ENCODE measurements at places on chromosomes 4 and X.

- DNase-seq: no peak
Measured at GRCh38 chrX:119502727-119503483, 34.7 kb downstream of the SLC25A5 start.

GRCh38 chr4:22456291-22456690 is 59.6 kb downstream of the ADGRA3 start:
- no peak for DNase-seq

DNA sequence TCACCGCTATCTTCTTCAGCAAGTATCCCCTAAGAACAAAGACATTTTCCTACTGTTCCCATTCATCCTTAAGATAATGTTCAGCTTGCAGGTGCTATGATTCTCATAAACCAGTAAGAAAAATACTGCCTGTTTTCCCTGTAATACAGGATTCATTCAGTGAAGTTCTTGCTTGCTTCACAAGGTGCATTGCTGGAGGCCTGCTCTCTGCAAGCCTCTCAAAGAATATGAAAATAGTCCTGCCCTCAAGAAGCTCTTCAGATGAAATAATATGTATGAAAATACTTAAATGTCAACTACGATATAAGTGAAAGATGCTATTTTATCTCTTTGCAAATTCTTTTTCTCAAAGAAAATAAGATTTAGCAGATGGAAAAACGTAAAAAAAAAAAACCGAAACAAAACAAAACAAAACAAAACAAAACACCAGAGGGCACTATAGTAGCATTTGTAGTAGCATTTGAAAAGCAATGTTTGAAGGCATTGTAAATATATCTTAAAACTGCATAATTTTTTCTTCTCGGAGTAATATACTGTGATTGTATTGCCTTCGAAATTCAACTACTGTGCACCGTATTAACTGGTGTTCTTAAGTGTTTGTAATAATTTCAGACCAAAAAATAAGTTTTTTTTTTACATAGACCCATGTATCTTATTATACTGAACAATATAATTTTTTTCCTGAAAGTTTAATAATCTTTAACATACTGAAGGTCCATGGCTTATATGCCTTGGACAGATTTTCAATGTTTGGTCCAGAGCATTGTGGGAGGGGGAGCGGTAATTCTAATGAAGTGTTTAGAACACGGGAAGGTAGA is 26.0 kb downstream of the ADH4 start:
- no peak for DNase-seq

DNA sequence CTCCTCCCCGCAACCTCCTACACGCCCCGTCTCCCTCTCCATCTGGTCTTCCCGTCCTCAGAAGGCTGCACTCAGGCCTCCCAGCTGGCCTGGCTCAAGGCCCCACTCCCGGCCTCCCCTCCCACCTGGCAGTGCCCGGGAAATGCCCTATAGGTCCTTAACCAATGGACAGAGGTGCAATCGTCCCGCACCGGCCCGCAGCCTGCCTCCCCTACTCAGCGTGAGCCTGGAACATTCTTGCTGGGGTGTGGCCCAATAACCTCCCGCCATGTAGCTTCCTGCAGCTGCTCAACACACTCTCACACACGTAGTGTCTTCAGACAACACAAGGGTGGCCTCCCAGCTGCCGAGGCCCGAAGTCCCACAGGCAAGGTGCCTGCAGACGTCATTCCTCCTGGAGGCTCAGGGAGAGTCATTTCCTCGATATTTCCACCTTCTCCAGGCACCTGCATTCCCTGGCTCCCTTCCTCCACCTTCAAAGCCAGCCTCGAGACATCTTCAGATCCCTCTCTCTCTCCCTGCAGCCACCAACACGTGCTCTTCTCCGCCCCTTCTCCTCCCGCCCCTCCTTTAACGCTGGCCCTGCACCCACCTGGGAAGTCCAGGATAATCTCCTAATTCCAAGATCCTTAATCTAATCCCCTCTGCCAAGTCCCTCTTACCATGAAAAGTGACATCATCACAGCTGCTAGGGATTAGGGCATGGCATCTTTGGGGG is 56.2 kb downstream of the ADRA2C start:
- no peak for DNase-seq

GRCh38 chr4:144562019-144562705 is 83.8 kb upstream of the HHIP start:
- no peak for DNase-seq

- no peak for DNase-seq
Measured at GRCh38 chrX:98067611-98068010, 1183.9 kb downstream of the RPA4 start.

DNA sequence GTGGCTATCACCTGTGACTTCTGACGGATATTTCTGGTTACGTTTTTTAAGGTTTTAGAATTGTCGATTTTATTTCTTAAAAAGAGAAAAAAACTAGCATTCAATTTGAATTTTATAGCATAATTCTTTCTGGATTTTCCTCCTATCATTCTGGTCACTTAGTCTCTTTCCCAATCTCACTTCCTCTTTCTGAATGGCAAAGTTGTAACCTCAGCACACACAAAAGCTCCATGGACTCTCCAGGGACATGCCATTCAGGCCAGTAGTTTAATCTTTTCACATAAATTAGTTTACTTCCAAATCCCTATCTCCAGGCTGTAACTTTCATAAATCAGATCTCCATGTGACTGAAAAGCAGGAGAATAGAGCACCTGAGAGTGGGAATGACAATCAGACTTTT is 110.7 kb downstream of the ARAP2 start:
- DNase-seq: no peak

DNA sequence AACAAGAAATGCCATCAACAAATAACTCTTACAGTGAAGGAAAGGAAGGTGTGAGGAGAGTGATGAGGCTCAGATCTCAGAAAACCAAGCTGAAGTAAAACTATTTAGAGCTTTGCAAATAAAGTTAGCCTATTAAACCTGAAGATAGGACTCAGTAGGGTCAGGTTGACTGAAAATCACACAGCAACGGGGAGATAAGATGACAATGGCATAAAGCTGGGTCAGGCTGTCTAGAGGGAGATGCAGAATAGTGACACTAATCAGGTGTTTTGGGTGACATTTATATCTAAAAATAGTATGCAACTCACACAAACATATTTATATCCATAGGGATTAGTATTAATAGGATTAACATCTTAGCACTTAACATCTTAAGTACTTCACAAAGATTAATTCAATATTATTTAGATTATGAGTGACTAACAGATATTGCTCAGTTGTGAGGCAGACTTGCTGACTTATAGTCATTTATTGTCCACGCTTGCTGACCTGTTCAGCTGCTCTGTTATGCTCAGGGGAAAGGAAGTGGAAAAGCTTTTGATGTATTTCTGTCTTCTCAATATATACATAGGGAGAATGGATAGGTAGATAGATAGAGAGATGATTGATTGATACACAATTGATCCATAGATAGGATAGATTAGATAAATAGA is 130.7 kb upstream of the GUCY1A1 start:
- no peak for DNase-seq

DNA sequence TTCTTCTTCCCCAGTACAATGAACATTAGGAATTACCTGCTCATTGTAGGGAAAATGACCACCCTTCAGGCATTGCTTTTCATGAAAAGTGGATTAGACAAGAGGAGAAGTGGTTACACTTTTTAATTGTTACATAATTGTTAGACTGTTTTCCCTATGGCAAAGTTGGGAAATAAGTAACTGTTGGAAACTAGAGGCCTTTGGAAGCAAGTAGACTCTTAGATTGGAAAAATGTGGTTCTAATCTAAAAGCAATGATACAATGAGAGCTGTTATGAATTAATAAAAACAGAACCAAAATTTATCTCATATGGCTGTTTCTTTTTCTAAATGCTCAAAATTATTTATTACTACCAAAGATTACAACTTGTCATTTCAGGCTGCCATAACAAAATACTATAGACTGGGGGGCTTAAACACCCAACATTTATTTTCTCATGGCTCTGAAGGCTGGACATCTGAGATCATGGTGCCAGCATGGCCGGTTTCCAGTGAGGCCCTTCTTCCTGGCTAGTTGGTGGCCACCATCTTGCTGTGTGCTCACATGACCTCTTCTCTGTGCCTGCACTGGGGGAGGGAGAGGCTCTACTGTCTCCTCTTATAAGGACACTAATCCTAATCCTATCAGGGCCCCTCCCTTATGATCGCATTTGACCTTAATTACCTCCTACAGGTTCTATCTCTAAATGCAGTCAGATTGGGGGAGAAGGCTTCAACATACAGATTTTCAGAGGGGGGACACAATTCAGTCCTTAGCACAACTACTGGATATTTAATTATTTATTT is 12.5 kb downstream of the CC2D2A start:
- DNase-seq: no peak

- DNase-seq: no peak
Measured at GRCh38 chr4:58541926-58542325, 1431.7 kb upstream of the IGFBP7 start.

DNA sequence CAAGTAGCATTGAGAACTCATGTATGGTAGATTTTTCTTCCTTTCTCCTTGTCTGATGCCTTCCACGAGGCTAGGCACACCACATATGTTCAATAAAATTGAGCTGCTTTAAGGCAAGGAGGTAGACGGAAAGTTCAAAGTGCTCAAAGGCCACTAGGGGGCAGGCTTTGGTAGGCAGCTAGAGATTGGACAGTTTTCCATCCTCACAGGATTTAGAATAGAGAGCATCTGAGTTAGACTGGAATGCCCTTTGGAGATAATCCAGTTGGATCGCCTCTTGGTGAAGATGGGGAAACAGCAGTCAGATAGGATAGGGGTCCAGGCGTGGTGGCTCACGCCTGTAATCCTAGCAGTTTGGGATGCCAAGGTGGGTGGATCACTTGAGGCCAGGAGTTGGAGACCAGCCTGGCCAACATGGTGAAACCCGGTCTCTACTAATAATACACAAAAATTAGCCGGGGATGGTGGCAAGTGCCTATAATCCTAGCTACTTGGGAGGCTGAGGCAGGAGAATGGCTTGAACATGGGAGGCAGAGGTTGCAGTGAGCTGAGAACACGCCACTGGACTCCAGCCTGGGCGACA is 30.4 kb downstream of the ELF4 start:
- no peak for DNase-seq

- no peak for DNase-seq
Measured at GRCh38 chr4:22762548-22762947, 69.8 kb downstream of the GBA3 start.

DNA sequence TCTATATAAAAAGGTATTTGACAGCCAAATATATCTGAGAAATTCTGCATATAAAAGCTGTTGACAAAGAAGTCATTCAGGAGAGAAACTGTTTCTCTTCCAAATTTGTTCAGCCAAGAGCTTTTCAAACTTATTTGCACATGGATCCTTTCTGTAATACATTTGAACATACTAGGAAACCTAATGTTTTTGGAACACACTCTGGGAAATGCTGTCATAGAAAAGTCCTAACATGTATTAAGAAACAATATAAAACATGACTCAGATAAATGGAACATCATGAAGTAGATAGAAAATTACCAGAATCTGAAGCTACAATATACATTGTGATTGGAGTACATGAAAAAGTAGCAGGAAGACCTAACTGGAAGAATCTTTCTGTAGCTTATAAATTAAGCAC is 781.5 kb upstream of the EPHA5 start:
- no peak for DNase-seq

DNA sequence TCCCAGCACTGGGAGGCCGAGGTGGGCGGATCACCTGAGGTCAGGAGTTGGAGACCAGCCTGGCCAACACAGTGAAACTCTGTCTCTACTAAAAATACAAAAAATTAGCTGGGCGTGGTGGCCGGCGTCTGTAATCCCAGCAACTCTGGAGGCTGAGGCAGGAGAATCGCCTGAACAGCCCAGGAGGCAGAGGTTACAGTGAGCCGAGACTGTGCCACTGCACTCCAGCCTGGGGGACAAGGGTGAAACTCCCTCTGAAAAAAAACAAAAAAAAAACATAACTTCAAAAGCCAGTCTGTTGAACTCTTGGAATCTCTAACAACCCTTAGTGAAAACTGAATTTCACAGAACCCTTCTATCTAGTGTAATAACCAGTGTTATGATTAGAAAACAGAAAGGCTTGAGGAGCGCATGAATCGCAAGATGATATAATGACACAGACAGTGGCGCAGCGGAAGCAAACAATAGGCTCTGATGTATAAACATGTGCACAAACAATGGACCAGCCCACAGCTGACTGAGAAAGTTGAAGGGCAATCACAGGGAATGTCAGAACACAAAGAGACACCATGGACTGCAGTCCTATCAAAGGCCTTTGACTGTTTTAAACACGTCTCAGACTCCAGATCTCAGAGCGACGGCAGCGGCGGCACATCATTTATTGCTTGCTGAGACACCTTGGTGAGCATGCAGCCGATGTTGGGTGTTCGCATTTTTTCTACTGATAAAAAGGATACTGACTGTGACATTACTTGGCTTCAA is 81.6 kb downstream of the NSUN7 start:
- no peak for DNase-seq

DNA sequence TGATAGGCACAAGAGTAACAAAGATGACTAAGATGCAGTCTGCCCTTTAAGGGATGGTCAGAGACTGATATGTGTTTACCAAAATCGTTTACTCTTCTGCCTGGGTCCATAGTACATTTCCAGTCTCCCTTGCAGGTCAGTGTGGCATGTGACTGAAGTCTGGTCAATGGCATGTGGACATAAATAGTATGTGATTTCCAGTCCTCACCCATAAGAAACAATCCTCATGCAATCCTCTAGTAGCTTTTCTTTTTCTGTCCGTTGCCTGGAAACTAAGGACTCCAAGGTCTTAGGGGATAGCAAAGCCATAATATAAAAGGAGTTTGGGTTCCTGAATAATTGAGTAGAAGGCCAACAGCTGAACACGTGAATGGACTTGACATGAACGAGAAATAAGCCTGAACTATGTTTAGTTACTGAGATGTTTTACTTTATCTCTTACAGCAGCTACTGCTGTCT is 1.1 kb downstream of the SLC9B2 start:
- no peak for DNase-seq

DNA sequence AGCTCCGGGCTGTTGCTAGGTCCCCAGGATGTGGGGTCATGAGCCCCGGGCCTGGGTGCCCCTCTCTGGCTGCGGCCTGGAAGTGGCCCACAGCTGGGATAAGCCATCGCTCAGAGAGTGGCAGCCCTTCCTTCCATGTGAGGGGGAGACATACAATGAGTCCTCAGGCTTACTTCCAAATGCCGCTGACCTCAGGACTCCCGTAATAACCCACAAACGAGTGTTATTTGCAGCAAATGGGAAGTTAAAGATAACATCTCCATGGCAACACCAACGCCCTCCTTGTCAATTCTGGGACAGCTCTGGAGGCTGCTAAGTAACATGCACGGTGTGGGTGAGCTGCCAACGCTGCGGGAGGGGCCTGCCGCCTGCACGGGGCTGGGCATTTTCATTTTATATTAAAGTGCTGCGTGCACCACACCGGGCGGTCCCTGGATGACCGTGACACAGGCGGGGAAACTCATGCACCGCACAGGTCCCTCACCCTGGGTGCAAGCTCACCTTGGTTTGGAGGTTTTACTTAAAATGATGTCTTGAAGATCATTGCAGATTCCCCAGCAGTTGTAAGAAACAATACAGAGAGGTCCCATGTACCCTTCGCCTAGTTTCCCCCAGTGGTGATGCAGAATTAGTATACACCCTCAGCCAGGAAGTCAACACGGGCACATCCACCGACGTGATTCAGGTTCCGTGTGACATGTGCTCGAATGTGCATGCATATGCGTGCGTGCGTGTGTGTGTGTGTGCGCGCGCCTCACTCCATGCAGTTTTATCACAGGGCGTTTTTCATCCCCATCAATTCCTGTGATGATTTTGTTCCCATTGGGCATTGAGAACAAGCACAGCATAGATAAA is 79.4 kb downstream of the ABLIM2 start:
- DNase-seq: no peak

Data from activated T-helper 1 cell treated with anti-CD3 and anti-CD28 coated beads, Interleukin-2, amount 50 U/mL, for 16 hours (primary cell).